ENCODE measurements at places on chromosomes 7 and 10. TPM values are rescaled to one million over a fixed set of nuclear protein-coding genes. Genes with fewer than 3 reads are reported as not detected.
A peak's percentile ranks its signal among the peaks of the same experiment; 100 is the strongest.

GRCh38 chr7:139696552-139696951 is 81.2 kb downstream of the HIPK2 start:
- no peak for DNase-seq

GRCh38 chr7:76347710-76348109 is 11.1 kb downstream of the YWHAG start:
- no peak for DNase-seq

DNA sequence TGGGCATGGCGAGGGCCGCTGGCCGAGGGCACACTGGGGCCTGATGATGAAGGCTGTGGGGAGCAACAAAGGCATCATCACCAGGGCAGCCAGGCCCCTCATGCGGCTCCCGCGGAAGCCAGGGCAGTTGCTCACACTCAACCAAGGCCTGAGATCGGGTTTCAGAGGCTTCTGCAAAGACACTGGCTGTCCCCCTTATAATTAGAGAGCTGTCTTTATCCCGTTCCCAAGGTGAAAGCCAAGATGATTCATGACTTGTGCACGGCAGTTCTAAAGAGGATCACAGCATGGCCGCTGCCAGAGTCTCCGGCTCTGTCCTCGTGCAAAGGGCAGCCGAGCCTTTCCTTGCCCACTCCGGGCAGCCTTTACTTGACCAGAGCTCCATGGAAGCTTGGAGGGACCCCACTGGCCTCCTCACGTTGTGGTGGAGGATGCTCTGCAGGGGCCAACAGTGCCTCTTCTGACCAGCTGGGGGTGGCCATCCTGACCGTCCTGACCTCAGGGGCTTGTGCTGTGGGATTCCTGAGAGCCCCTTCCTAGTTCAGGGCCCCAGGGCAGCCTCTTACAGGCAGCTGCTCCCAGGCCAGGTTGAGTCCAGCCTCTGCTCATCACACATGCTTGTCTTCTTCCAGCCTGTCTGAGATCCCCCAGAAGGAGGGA is 82.3 kb downstream of the PRKAG2 start:
- DNase-seq, result no peak

DNA sequence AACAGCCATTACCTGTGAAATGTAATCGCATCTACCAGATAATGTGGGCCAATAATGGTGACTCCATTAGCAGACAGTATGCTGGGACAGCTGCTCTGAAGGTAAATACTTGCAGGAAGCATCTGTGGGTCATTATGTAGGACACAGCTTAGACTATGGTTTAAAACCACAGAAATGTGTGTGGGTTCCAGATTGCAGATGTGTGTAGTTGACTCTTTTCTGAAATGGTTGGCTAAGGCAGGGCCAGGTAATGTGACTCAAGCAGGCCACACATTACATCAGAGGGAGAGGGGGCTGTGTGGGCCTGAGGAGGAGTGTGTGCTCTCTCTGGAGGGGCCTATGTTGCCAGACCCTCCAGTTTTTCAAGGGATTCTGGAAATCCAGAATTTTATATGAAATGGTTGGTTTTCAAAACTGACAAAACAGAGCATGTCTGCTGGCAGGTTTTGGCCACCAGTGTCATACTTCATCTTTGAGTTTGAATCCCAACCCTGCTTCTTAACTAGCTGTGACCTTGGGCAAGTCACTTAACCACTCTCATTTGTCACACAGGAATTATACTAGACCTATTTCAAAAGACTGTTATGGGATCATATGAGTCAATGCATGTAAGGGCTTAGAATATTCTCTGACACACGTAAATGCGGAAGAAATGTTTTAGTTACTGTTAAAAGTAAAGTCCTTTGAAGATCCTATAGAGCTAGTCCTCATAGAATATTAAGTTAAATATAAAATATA is 64.5 kb downstream of the MCMBP start:
- peak; percentile 60 for DNase-seq

GRCh38 chr7:112537822-112538387 is 57.1 kb downstream of the LSMEM1 start:
- no peak for DNase-seq

DNA sequence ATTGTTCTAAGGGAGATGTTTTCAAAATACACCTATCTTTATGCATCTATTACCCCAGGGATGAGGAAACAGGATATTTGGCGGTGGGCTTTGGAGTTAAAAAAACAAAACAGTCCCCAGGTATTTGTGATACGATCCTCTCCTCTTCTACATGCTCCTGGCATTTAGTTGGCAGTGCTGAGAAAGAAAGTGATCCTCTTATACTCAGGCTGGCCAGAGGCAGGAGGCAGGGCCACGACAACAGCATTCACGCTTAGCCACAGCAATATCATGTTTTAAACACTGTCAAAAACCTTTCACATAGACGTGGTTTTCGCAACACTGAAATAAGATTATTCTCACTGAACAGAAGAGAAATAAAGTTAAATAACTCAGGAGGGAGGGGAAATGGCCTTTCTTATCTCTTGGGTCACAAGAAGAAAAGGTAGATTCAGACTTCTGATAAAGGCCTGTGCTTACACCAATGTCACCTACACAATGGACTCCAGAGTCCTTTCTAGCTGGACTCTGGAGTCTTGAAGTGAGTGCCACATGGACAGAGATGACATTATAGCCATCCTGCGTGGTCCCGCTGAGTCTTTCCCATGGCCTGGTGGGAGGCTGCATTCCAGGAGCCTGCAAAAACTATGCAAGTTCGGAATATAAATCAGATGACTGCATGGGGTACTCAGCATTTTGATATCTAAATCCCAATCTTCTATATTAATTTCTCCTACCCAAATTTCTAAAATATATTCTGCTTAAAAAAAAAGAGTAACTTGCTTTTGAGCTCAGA is 88.7 kb downstream of the PIP4K2A start:
- DNase-seq, result no peak

DNA sequence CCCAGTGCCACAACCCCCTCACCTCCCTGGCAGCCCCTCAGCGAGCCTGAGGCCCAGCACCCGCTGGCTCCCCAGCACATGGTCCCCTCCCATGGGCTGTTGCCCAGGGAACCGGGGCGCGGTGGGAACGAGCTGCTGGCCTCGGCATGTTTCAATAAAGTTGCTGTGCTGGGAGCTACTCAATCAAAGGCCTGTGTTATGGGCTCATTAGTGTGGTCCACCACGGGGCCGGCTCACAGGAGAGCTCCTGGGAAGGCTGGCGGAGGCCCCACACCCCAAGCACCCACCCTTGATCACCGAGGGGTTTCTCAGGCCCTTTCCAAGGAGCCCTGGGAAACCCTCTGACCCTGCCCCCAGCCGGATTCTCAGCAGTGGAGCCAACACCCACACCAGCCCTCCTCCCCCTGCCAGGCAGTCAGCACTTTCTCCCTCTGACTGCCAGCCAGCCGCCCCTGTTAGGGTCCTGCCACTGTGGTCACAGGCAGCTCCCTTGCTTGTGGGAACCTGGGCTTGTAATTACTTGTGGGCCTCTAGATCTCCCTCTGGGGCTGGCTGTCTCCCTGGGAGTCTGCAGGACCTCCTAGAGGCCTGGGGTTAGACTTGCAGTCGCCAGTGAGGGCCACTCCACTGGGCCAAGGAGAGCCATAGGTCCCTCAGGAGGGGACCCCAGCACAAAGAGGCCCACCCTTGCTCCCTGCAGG is 24.8 kb upstream of the TRIM8 start:
- no peak for DNase-seq

DNA sequence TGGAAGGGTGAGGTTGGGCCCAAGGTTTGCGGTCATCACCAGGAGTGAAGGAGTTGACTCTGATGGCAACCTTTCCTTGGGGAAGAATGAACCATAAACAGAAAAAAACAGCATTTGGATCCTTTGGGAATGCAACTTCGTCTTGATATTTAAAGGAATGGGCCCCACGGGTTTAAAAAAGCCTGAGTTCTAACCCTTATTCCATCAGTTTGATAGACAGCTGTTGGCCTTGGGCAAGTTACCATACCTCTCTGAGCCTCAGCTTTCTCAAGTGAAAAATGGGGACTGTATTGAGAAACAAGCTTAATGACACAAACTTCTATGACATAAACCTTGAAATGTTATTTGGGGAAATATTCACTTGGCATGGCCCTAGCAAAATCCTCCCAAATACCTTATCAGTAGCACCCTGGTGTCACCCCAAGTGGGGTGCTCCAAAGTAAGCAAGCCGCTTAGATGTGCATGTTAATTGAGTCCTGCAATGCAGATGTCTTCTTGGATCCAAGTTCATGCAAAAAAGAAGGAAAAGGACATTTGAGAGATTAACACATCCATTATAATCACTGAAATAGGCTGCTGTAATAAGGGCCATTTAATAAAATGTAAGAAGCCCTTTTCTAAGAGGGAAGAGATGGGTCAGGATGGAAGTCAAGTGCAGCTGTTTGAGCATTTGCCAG is 13.8 kb downstream of the MXI1 start:
- DNase-seq, result no peak

DNA sequence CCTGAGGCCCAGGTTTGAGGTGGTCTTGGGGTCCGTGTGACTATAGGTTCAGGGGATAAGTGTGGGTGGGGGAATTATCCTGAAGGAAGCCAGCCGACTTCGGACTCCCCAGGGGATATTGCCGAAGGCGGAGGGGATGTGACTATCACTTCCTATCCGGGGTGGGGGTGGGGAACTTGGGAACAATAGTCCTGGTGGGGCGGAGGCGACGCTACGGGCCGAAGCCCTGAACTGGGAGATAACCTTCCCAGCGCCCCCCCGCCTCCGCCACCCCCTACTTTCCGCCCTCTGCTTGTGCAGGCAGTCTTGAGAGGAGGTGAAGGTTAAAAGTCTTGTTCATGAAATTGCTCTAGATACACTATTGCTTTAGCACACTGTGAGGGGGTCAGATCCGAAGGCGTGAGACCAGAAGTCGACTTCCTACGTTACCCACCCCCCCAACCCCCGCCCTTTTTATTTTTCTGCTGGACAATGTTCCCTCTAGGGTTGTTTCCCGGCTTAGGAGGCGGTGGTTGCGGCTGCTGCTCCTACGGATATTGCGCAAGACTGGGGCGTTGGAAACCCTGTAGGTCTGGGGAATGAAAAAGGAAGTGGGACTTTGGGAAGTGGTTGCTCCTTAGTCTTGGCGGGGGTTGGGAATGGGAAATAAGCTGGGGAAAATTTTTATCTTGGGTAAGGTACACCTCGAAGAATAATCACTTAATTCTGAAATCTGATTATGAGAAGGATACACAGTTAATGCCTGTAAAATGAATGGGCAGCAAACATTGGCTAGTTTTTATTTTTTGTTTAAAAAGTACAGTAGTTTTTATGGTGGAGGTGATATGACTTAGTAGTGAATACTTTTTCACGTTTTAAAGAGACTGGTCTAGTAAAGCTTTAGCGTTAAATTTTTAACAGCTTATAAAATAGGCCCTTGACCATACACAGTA is 1.5 kb downstream of the PTPN12 start:
- peak; percentile 71 for DNase-seq

DNA sequence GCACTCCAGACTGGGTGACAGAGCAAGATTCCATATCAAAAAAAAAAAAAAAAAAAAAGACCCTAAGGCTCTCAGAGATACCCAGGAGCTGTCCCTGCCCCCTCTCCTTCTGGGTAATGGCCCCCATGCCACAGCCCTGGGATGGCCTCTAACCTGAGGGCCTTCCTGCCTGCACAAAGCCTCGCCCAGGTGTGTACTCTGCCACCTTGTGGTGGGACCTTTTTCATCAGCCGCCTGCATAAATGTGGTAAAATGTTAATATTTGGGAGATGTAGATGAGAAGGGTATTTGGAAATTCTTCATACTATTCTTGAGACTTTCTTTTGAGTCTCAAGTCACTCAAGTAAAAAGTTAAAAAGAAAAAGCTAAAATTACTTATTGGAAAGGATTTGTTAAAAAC is 46.3 kb upstream of the RNF216 start:
- no peak for DNase-seq

GRCh38 chr10:66637273-66638036 is 288.4 kb upstream of the LRRTM3 start:
- no peak for DNase-seq

DNA sequence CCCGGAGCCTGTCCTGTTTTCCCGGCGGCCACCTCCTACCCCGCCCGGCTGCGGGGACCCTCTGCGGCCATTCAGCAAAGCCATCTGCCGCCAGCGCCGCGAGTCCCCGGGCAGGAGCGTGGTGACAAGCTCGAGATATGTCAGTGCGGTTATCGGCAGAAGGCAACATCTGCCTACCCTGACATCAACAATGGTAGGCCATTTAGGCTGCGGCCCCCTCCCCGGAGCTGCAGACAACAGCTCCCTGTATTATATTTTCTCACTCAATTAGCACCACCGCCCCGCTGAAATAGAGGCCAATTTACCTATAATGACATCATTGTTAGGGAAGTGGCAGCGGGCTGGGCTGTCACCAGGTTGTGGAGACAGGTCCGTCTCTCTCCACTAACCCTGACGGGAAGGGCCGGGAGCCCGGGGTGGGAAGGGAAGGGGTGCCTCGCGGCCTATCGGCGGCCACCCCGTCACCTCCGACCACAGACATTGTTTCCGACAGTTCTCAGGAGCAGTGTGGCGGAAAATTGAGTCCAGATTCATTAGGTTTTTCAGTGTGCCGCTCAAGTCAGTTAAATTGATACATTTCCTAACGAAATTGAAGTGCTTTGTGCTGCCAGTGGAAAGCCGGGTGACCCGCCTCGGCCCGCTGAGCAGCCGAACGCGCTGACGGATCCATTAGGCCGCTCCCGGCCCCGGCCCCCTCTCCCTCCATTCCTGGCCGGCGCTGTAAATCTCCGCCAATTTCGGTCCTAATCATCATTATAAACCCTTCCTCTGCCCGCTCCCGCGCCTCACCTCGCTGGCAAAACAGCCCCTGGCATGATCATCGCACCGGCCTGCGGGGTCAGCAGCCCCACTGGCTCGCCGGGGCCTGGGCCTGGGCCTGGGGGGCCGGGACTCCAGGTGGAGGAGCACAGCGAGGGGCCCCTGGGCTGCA is 43.0 kb downstream of the UNCX start:
- DNase-seq, result no peak

- no peak for DNase-seq
Measured at GRCh38 chr10:127922675-127923366, 15.9 kb downstream of the PTPRE start.

DNA sequence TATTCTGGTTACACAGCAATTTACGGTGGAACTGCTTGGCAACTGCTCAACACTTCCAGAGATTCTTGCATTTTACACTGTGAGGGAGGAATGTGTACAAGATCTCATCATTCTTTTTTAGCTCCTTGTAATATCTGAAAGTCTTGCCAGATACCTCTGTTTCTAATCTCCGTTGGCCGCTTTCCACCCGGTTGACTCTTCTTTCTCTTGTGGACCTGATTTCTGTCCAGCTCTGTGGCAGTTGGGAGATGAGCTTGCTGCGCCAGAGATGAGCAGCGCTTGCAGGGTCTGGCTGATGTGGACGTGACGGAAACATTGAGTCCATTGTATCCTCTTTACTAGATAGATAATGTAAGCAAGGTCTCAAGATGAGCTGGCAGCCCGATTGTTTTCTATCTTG is 27.6 kb downstream of the SPAG6 start:
- no peak for DNase-seq

DNA sequence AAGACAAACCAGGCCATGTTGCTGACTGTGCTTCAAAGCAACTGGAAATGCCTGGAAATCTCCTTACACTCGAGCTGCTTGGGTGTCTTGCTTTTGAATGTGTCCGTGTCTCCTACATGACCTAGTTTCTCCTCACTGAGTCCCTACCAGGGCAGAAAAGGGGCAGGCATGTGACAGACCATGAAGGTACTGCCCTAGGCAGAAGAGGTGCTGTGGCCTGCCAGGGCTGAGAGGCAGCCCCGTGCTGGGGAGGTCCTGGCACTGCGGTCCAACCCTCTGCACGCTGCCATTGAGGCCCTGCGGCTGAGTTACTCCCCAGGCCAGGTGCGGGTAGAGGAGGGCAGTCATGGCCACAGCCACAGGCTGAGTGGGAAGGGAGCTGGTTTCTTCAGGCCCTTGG is 159.3 kb downstream of the LYZL1 start:
- DNase-seq, result no peak

POU6F2 gene
- polyA plus RNA-seq, result not detected

SPDYE8 gene
- 0.10 TPM for polyA plus RNA-seq

GDF10 gene
- polyA plus RNA-seq, result 0.09 TPM

ATOH7 gene
- polyA plus RNA-seq, result not detected
